Left renal cortex interstitium (tissue), 4 donors: ENCODE measurements at places on chromosomes 13 and 19. TPM values are rescaled to one million over a fixed set of nuclear protein-coding genes. Genes with fewer than 3 reads are reported as not detected.

GRCh38 chr19:36398571-36398970 is 19.6 kb upstream of the ZFP14 start:
- DNase-seq = no peak

GRCh38 chr19:16436780-16437332 is 34.9 kb downstream of the EPS15L1 start:
- DNase-seq = no peak

The TDRD12 gene
- 0.11 TPM for polyA plus RNA-seq

DNA sequence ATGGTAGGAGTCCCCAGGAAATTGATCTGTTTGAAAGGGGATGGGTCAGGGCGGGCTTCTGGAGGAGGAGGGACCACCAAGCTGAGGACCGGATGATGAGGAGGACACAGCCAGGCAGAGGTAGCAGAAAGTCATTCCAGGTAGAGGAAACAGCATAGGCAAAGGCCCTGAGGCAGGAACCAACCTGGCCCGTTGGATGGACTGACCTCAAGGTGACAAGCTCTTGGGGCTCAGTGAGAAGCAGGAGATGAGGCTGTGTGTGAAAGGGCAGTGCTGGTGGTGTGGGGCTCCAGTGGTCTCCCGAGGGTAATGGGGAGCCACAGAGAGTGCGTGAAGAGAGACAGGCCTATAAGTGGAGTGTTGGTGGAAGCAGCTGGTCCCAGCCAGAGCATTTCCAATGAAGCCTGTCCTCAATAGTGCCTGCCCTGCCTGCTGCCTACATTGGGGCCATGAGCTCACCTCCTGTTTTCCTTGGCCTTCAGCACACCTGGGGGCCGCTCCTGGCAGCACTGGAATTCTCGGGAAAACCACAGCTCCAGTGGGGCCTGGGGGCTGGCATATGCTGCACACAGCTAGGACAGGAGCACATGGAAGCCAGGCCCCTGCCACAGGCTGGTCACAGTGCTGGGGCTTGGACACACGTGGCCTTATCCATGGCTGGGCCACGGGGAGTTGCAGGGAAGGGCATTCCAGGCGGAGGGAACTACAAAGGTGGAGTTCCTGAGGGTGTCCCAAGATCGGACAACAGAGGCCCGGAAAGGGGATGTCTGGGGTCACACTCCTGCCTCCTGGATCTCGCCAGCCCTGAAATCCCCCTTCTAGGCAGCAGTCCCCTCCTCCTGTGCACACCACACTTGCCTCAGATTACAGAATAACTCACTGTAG is 2.3 kb upstream of the COMP start:
- no peak for DNase-seq

GRCh38 chr19:40141551-40141950 is 49.7 kb upstream of the MAP3K10 start:
- no peak for DNase-seq

- no peak for DNase-seq
These were observed 7.7 kb downstream of the KASH5 start for GRCh38 chr19:49395581-49396407.

The SERPINE3 gene
- 1.1 TPM for polyA plus RNA-seq

DNA sequence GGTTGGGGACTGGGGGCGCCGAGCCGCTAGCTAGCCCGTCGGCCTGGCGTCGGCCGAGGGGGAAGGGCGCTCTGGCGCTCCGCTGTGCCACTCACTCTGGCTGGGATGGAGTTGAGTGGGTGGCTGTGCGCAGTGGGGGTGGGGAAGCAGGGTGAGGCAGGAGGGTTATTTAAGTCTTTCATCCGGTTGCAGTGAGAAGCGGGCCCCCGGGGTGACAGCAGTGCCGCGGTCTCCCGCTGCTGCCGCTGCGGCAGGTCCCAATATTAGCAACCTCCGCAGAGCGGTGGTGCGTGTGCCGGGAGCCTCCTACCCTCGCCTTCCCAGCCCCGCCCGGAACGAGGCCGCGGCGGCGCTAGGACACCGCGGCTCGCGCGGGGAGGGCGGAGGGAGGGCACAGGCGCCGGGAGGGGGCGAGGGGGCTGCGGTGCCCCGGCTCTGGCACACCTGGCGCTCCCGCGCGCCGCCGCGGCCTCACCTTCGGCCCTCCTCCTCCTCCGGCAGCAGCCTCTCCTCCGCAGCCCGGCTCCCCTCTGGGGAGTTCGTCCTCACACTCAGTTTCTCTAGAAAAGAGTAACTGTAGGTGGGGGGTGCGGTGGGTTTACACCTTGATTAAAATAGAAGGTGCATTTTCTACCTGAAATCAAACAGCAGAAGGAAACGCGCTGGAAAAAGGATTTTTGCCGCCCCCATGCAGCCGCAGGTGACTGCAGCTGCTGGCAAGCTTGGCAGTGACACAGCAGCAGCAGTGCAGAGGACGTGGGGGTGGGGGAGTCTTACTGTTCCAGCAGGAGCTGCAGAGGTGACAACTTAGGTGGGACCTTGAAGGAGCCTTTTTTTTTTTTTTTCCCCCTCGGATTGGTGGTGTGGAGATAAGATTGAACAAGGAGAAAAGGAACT is 4.5 kb downstream of the FGF9 start:
- DNase-seq = no peak

The ZSCAN4 gene
- polyA plus RNA-seq = 0.11 TPM

DNA sequence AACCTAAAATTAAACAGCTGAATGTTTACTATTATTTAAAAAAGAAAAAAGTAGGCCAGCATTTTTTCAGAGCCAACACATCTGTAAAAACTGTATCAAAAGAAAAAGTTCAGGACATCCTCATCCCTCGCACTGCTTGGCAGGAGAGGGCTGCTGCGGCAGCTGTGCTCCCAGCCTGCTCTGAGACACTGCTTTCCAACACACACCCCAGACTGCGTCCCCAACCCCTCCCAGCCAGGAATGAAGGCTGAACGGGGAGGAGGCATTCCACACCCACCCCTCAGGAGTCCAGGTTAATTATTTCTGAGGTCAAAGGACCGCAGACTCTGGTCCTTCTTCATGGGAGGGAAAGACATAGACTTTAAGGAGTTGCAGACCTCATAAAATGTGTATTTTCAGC is 43.1 kb downstream of the COL4A1 start:
- no peak for DNase-seq

DNA sequence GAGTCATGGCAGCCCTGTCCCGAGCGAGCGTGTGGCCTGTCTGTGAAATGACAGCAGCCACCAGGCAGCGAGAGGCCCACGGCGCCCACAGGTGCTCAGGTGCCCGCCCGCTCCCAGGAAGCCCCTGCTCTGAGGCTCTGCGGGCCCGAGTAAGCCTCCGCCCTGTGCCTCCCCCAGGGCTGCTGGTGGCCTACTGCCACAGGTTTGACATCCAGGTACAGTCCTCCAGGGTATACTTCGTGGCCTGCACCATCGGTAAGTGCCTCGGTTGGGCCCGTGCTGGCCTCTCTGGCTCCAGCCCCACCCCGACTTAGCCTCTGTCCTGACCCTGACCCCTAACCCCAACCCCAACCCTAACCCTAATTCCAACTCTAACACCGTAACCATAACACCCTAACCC is 15.0 kb upstream of the TMPRSS9 start:
- DNase-seq = no peak
